ENCODE measurements at places on chromosomes 4 and X.

- DNase-seq, result no peak
Measured at GRCh38 chr4:109183931-109184490, 118.4 kb downstream of the COL25A1 start.

- no peak for DNase-seq
Measured at GRCh38 chrX:31199056-31199839, 127.4 kb upstream of the FTHL17 start.

DNA sequence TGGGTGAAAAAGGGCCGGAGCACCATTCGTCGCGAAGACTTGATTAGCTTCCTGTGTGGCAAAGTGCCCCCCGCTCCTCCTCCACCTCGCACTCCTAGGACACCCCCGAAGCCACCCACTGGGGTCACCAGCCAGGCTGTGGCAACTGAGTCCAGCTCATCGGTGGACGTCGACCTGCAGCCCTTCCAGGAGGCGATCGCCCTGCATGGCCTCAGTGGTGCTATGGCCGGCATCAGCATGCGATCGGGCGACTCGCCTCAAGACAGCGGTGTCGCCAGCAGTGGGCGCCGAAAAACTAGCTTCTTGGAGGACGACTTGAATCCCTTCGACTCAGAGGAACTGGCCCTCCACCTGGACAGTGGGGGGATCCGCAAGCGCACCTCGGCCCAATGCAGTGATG is 126.8 kb upstream of the CXorf66 start:
- DNase-seq, result no peak

GRCh38 chrX:84865113-84865512 is 138.6 kb upstream of the APOOL start:
- no peak for DNase-seq

- DNase-seq, result no peak
Measured at GRCh38 chrX:131975851-131976250, 47.3 kb upstream of the STK26 start.

DNA sequence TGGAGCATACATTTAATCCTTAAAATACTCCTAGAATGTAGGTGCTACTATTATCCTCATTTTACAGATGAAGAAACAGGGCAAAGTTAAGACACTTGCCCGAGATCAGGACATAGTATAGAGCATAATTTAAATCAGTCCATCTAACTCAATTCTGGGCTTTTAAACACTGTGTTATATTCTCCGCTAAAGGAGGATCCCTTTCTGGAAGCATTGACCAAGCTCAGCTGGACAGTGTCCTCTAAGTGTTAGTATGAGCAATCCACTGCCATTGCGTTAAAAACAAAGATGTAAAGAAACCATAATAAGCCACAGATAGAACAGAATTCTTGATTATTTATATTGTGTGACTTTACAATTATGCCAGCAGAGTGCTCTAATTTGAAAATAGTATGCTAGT is 207.0 kb downstream of the ARHGAP24 start:
- DNase-seq, result no peak

- no peak for DNase-seq
Measured at GRCh38 chrX:12076046-12076445, 62.2 kb upstream of the FRMPD4 start.

GRCh38 chr4:141473952-141474351 is 162.4 kb upstream of the IL15 start:
- no peak for DNase-seq

- DNase-seq, result no peak
Measured at GRCh38 chrX:153476666-153477363, 6.4 kb upstream of the HAUS7 start.

GRCh38 chr4:63898961-63899360 is 510.3 kb downstream of the TECRL start:
- DNase-seq, result no peak

- DNase-seq, result no peak
Measured at GRCh38 chr4:16503421-16504100, 277.3 kb upstream of the TAPT1 start.

GRCh38 chr4:141462361-141462760 is 174.0 kb upstream of the IL15 start:
- no peak for DNase-seq

- DNase-seq, result no peak
Measured at GRCh38 chr4:94390804-94391410, 48.3 kb upstream of the HPGDS start.

DNA sequence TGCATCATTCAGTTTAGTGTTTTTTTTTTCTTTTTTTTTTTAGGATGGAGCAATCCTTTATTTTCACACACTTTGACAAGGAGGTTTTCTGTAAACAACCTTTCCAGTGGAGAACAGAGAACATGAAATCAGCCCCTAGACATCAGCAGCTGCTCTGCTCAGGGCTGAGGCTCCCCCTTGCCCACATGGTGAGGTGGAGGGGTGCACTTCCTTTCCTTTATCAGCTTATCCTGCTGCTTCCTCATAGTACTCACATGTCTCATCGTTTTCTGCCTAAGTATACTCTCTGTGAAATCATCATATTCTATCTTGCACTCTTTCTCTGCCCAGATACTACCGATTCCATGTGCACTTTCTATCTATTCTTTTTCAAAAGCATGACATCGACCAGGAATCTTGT is 47.6 kb upstream of the PRSS12 start:
- no peak for DNase-seq

- DNase-seq, result no peak
Measured at GRCh38 chr4:8307121-8307520, 37.6 kb downstream of the HTRA3 start.

GRCh38 chrX:152950786-152951185 is 43.1 kb downstream of the PNMA5 start:
- DNase-seq, result no peak

GRCh38 chrX:75230296-75230695 is 43.6 kb upstream of the UPRT start:
- no peak for DNase-seq

- DNase-seq, result no peak
Measured at GRCh38 chrX:23246001-23246400, 88.6 kb upstream of the PTCHD1 start.

GRCh38 chrX:46572340-46572936 is 1.1 kb upstream of the CHST7 start:
- DNase-seq, result no peak

DNA sequence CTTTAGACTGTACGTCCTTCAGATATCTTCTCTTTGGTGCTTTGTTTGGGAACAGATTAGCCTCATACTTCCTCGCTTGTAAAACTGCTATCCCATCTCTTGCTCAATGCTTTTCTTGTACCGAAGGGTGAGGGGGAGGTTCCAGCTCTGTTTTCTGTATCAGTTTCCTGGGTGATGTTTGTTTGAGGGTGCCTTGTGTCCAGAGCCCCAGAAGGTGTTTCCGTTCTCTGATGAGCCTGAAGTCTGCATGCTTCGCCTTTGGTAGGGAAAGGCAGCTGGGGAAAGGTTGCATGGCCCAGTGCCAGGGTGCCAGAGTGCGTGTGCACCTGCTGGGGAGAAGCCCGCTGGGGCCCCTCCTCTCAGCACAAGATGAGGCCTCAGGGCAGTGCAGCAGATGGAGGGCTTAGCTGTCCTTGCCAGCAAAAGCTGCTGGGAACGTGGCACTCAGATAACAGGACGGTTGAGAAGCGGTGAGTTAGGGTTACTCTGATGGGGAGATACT is 73.7 kb downstream of the TBL1X start:
- DNase-seq, result no peak

DNA sequence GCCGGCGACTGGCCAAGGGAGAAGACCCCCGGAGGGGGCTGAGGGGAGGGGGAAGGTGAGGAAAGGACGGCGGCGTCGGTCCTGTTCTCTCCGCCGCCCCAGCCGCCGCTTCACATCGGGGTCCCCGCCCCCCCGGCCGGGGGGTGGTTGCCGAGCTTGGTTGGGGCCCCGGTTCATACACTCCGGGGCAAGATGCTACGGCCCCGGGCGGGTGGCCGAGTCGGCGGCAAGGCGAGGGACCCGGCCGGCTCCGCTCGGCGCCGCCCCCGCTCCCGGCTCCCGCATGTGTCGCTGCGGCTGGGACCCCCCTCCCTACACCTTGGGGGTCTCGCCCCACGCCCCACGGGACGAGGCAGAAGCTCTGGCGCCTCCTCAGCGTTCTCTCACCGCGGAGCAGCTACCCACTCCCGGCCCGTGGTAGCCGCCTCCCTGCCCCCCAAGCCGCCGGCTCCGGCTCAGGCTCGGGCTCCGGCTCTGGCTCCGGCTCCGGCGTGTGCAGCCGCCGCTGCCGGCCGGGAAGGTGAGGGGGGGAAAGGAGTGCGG is 461 bp downstream of the FBXW7 start:
- DNase-seq, result no peak

DNA sequence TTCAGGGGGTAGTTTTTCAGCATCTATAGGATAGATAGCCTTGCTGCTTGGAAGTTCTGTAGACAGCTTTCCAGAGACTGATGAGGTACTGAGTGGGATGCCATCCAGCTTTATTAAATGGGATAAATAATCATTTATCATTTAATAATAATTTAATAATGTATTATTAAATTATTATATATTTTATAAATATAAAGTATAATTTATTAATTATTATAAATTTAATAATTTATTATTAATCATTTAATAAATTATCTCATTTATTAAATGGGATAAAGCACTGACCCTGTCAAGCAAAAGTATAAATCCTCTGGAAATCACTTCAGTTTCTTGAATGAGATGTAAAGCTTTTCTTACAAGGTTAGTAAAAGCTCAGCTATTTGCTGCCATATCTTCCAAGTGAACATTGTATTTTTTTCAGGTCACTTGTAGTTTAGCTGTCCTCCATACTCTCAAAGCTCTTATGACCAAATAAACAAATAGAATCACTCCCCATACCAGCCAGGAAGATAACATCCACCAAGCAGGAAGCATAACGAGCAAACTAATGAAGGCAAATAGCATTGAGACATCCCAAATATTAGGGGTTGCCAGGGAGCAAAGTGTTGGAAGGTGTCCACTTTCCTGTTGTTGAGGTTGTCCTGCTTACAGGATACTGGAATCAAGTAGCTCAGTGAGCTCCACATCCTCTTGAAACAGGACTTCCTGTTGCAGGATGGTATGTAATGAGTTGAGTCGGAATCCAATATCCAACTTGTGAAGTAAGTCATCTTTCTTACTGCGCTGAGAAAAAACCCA is 88.9 kb downstream of the ZNF674 start:
- no peak for DNase-seq

DNA sequence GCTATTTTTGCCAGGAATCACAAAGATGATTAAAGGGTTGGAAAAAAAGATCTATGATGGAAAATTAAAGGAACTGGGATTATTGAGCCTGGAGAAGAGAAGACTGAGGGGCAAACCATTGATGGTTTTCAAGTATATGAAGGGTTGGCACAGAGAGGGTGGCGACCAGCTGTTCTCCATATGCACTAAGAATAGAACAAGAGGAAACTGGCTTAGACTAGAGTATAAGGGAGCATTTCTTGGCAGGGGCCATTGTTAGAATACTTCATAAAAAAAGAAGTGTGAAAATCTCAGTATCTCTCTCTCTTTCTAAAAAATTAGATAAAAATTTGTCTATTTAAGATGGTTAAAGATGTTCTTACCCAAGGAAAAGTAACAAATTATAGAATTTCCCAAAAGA is 75.1 kb downstream of the NPNT start:
- no peak for DNase-seq

DNA sequence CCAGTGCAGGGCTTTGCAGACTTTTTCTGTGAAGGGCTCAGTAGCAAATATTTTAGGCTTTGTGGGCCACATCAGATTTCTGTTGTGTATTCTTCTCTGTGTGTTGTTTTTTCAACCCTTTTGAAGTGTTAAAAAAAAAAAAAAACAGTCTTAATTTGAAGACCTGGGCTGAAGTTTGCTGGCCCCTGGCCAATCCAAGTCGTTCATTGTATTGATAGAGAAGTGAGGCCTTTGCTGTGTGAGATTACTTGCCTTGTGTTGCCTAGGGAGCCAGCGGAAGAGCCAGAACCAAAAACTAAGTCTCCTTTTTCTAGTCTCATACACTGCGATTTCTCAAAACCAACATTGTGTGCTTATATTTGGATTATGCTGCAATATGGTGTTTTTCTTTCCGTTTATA is 46.9 kb downstream of the MTM1 start:
- DNase-seq, result no peak

GRCh38 chrX:11435568-11435967 is 142.4 kb downstream of the AMELX start:
- DNase-seq, result no peak

DNA sequence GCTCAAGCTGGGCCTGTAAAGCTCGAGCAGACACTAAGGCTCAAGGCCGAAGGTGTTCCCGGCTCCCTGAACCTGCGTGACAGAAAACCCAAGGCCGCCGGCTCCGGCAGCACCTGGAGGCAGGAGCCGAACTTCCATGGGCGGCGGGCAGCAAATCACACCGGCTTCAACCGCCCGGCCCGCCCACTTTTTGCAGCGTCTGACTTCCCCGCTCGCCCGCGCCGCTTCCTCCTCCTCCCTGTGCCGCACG is 940 bp upstream of the NSD2 start:
- DNase-seq, result peak; percentile 86

DNA sequence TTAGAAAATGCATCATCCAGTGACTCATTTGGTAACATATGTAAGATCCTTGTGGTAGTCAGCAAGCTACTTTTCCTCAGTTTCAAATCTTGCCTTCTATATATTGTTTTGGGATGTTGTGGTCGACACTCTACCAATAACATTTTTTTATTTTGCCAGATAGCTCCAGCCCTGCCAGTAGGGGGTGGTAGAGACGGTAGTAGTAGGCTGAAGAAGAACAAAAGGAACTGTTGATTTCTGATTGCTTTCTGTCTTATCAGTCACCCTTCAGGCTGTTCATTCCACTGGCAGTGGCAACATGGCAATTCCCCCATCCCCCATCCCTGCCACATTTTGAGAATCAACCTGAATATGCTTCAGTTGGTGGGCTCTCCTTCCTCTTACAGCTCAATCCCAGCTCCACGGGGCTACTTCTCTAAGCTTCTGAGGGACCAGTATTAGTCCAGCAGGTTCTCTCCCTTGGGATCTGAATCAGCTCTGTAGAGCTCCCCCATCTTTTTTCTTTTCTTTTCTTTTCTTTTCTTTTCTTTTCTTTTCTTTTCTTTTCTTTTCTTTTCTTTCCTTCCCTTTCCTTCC is 171.5 kb upstream of the VEGFC start:
- DNase-seq, result no peak

Measured in stimulated activated CD4-positive, alpha-beta T cell treated with anti-CD3 and anti-CD28 coated beads, Interleukin-12 subunit alpha, Interleukin-12 subunit beta, amount 100 ng/mL, for 48 hours (primary cell).